ENCODE measurements at places on chromosomes 16 and 17. TPM values are rescaled to one million over a fixed set of nuclear protein-coding genes. Genes with fewer than 3 reads are reported as not detected.
A peak's percentile ranks its signal among the peaks of the same experiment; 100 is the strongest.

DNA sequence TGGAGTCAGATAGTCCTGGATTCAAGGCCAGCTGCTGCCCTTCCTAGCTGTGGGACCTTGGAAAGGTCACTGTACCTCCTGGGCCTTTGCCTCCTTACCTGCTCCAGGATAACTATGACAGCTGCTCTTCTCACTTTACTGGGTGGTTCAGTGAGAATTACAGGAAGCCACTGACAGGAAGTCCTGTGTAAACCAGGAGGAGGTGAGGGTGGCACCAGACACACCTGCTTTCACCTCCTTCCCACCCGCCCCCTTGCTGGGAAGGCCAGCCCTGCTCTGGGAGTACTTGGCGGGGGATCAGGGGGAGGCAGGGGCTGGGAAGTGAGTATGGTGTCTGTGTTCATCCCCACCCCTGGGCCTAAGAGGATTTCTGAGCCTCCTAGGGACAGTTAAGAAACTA is 42.6 kb downstream of the CPNE2 start:
- no peaks in the 10 kb centered on the region for H3K27me3 ChIP-seq
- no peak overlapping the region for H3K4me3 ChIP-seq
- peak overlapping the region; percentile 37 for H3K27ac ChIP-seq
- DNase-seq = no peak
- H3K4me1 ChIP-seq = peaks cover 10% of the 10 kb centered on the region

SPN gene
- 173 TPM for total RNA-seq

LPO gene
- total RNA-seq = not detected

SULT1A4 gene
- 1.3 TPM for total RNA-seq

GRCh38 chr17:62140836-62141235 is 75.8 kb upstream of the MED13 start:
- H3K27ac ChIP-seq = no peak overlapping the region
- no peak for DNase-seq
- no peaks in the 10 kb centered on the region for H3K27me3 ChIP-seq

DNA sequence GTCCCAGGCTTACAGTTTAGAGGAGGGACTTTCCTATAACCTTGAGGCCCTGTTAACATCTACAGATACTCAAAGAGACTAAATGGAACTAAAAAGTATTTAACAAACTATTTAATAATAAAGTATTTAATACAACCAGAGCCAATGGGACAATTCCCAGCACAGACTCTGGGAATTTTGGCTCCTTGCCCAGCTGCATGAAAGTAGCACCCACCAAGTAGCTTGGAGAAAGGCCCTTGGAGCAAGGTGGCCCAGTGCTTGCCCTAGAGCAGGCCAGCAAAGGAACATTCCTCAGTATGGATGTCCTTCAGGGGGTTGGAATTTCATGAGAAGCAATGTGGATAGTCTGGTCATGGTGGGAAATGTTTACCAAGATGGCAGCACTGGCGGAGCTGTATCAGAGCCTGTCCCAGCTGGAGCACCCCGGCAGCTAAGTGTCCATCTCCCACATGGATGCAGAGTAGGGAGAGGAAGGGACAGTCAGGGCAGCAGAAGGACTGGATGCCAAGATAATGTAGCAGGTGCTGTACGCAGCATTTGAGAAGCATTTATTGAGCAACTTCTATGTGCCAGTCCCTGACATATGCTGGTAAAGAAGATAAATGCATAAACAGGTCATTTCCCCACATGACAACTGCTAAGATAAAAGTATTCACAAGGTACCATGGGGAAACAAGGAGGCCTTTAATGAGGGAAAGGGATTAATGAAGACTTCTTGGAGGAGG is 5.2 kb upstream of the SMARCD2 start:
- H3K4me1 ChIP-seq = peaks cover 12% of the 10 kb centered on the region
- no peaks in the 10 kb centered on the region for H3K36me3 ChIP-seq
- DNase-seq = no peak
- no peak overlapping the region for H3K27ac ChIP-seq
- no peaks in the 10 kb centered on the region for H3K27me3 ChIP-seq

USP6 gene
- total RNA-seq = 0.13 TPM

DNA sequence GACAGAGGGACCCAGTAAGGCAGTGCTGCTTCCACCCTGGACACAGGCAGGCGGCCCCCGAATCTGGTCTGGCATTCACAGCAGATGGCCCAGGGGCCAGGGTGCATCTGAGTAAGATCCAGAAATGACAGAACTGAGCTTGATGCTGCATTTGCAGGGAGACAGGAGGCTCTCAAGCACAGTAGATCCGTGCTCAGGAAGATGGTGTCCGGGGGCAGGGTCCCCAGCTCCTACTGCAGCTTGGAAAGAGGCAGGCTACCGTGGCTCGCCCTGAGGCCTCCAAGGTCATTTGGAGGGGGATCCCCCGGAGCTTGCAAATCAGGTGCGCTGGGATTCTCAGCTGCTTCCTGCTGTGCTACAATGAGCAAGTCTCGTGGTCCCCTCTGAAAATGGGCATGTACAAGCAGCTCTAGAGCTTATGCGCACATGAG is 2.2 kb downstream of the C16orf95 start:
- H3K4me1 ChIP-seq = peaks cover 12% of the 10 kb centered on the region
- DNase-seq = no peak
- H3K36me3 ChIP-seq = no peaks in the 10 kb centered on the region

GRCh38 chr17:5631958-5632590 is 47.8 kb upstream of the NLRP1 start:
- H3K36me3 ChIP-seq = no peaks in the 10 kb centered on the region
- peaks cover 4% of the 10 kb centered on the region for H3K4me1 ChIP-seq
- no peak overlapping the region for H3K27ac ChIP-seq
- DNase-seq = no peak
- no peaks in the 10 kb centered on the region for H3K27me3 ChIP-seq

DNA sequence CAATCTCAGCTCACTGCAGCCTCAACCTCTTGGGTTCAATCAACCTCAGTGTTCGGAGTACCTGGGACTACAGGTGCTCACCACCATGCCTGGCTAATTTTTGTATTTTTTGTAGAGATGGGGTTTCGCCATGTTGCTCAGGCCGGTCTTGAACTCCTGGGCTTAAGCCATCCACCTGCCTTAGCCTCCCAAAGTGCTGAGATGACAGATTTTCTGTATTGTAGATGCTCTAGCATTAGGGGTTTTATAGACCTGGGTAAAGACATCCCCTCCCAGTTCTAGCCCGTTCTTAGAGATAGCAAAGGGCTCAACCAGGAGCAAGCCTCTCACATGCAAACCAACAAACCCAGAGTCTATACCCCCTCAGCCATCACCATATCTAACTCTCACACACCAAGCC is 57.3 kb downstream of the XYLT1 start:
- no peak for DNase-seq
- H3K4me1 ChIP-seq = peaks cover 76% of the 10 kb centered on the region
- no peaks in the 10 kb centered on the region for H3K36me3 ChIP-seq
- H3K27me3 ChIP-seq = no peaks in the 10 kb centered on the region

- no peaks in the 10 kb centered on the region for H3K36me3 ChIP-seq
- H3K4me1 ChIP-seq = no peaks in the 10 kb centered on the region
- H3K27me3 ChIP-seq = no peaks in the 10 kb centered on the region
- H3K4me3 ChIP-seq = no peak overlapping the region
Observed at GRCh38 chr16:5442986-5443385, 345.4 kb upstream of the EEF2KMT start.

DNA sequence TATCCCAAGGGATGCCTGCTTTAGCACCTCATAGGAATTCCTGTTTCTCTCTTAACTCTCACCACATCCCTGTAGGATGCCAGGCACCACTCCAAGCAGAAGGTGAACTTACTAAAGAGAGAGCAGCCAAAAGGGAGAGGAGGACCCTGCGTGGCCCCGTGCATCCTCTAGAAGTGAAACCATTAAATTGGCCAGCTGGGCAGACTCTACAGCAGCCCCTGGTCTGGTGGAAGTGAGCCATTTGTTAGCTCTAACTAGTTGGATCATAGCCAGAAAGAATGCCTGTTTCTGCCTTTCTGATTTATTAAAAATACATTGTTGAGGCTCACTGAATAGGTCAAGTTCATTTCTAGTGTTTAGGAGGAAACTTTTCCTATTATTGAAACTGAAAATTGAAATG is 22.3 kb downstream of the TMEM11 start:
- no peak overlapping the region for H3K4me3 ChIP-seq
- DNase-seq = no peak
- H3K27me3 ChIP-seq = no peaks in the 10 kb centered on the region
- no peaks in the 10 kb centered on the region for H3K4me1 ChIP-seq

DNA sequence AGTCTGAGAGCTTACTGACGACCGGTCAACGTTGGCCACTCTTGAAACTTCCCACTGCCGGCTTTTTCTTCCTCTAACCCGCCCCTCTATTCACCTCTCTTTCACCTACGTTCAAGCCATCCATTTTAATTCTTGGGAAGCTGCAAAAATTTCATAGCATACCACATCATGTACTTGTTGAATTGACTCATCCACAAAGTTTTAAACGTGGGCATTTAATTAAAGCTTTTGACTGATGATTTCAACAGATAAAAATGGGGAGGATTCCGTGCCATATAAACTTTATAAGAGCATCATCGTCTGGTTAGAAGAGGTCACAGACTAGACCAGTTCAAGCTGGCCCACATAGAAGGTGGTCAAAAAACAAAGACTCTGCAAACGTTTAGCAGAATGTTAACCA is 22.5 kb downstream of the VPS53 start:
- peaks cover 7% of the 10 kb centered on the region for H3K36me3 ChIP-seq
- H3K27me3 ChIP-seq = no peaks in the 10 kb centered on the region
- H3K4me1 ChIP-seq = no peaks in the 10 kb centered on the region
- H3K27ac ChIP-seq = no peak overlapping the region

GRCh38 chr17:80438806-80439205 is 23.8 kb downstream of the ENDOV start:
- no peaks in the 10 kb centered on the region for H3K4me1 ChIP-seq
- H3K27me3 ChIP-seq = no peaks in the 10 kb centered on the region
- H3K4me3 ChIP-seq = no peak overlapping the region
- no peaks in the 10 kb centered on the region for H3K36me3 ChIP-seq
- H3K27ac ChIP-seq = no peak overlapping the region
- no peak for DNase-seq

KRT9 gene
- total RNA-seq = not detected

- no peaks in the 10 kb centered on the region for H3K4me1 ChIP-seq
- no peaks in the 10 kb centered on the region for H3K36me3 ChIP-seq
- DNase-seq = no peak
- H3K27me3 ChIP-seq = no peaks in the 10 kb centered on the region
- no peak overlapping the region for H3K27ac ChIP-seq
Observed at GRCh38 chr16:66036793-66037715, 329.4 kb upstream of the CDH5 start.

KRTAP1-5 gene
- total RNA-seq = not detected

CDH1 gene
- total RNA-seq = 42.7 TPM

NHLRC4 gene
- 0.67 TPM for total RNA-seq

DNA sequence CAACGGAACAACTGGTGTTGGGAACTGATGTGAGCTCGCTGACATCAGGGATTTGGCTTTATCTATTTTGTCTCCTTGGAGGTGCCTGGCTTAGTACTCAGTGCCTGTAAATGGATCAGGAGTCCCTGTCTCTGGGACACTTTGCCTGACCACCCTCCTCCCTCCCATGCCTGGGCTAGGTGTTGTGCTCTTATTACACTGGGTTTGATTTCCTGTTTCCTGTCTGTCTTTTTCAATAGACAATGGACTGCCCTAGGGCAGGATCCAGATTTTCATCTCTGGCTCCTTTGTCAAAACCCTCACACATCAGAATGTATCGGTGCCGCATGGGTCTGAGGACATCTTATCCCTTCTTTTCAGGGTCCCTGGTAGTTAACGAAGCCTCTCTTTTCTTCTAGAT is 223.6 kb upstream of the ASIC2 start:
- H3K36me3 ChIP-seq = no peaks in the 10 kb centered on the region
- no peak overlapping the region for H3K4me3 ChIP-seq
- H3K27ac ChIP-seq = no peak overlapping the region
- H3K4me1 ChIP-seq = no peaks in the 10 kb centered on the region
- H3K27me3 ChIP-seq = no peaks in the 10 kb centered on the region

- no peak overlapping the region for H3K27ac ChIP-seq
- no peaks in the 10 kb centered on the region for H3K27me3 ChIP-seq
- DNase-seq = no peak
- no peak overlapping the region for H3K4me3 ChIP-seq
Observed at GRCh38 chr17:47676510-47677165, 17.3 kb upstream of the TBKBP1 start.

KRTAP2-3 gene
- total RNA-seq = not detected

SEC14L1 gene
- 66.1 TPM for total RNA-seq

DNA sequence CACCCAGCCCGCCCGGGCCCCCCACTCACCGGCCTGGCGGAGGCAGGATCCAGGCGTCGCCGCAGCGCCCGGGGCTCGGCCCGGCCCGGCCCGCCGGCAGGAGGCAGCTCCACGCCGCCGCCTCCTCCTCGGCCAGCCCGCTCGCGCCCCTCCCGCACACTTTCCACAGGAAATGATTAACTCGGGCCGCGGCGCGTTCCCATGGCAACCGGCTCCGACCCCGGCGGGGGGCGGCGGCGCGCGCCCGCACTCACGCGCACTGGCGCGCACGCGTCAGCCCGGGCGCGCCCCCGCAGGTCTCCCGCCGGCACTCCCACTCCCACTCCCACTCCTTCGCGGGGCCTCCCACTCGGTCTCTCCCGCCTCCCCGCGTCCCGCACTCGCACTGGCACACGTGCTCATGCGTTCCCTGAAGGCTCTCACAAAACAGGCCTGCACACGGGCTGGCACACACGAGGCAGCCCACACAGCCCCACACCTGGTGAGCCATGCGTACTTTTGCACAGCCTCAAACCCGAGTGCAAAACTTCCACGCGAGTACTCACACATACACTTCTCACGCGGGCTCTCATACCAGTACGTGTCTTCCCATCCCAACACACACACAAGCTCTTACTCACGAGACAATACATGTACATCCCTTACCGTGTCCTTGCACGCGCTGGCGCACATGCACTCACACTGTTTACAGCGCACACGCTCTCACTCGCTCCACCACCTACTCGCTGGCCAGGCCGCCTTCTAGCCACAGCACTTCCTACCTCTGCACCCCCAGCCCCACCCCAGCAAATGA is at the start of gene KIFC3:
Gene KIFC3, minus strand, starts transcription at position 151 of the 793 bp plus-strand sequence. CDS start 4,248 bp downstream, outside the sequence.
- H3K27me3 ChIP-seq = peaks cover 9% of the 10 kb centered on the region
- no peaks in the 10 kb centered on the region for H3K36me3 ChIP-seq
- H3K4me1 ChIP-seq = no peaks in the 10 kb centered on the region
- no peak within 1 kb of the TSS for H3K27ac ChIP-seq

DNA sequence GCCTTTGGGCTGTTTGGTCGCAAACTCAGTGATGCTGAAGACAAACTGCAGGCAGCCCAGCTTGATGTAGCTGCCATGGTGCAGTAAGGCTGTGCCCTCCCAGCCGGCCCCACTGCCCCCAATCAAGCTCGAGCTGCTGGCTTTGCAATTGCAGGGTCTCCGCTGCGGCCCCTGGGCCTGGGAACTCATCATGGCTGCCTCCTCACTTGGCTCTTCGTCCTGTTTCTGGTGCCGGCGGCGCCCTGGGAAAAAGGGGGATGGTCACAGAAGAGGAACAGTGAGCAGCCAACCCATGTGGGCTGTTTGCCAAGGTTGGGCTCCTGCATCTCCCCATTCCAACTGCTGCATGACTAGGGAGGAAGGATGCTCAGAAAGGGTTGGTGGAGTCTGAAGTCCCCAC is 3.4 kb upstream of the DHRS13 start:
- no peak overlapping the region for H3K27ac ChIP-seq
- H3K27me3 ChIP-seq = no peaks in the 10 kb centered on the region
- peaks cover 4% of the 10 kb centered on the region for H3K4me1 ChIP-seq
- DNase-seq = no peak
- peaks cover 24% of the 10 kb centered on the region for H3K36me3 ChIP-seq
- H3K4me3 ChIP-seq = no peak overlapping the region

GRCh38 chr16:75476817-75477216 is 12.3 kb upstream of the TMEM170A start:
- no peak overlapping the region for H3K4me3 ChIP-seq
- no peak for DNase-seq
- no peaks in the 10 kb centered on the region for H3K4me1 ChIP-seq
- no peak overlapping the region for H3K27ac ChIP-seq
- H3K36me3 ChIP-seq = no peaks in the 10 kb centered on the region

ZNF688 gene
- total RNA-seq = 9.2 TPM

SMIM36 gene
- not detected for total RNA-seq

Measured in GM12878 (cell line).